Activated CD8-positive, alpha-beta memory T cell treated with anti-CD3 and anti-CD28 coated beads for 4 hours (primary cell): ENCODE measurements at places on chromosomes 7 and 10.

- no peak for DNase-seq
Observed at GRCh38 chr10:115857856-115858255, 415.1 kb downstream of the GFRA1 start.

DNA sequence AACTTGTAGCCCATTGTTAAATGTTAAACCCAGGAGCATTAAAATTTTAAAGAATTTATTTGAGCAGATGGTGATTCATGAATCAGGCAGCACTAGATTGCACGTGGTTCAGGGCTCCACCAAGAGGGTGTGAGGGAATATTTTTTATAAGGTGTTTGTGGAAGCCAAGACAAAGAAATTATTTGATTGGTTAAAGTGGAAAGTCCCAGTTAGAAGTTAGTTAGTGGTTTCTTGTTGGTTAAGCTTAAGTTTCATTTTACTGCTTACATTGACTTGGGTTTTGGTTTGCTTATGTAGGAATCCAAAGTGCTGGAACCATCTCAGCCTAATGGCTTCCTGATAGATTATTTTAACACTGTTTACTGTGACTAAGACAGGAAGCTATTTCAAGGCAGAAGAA is 906.2 kb downstream of the LRMDA start:
- DNase-seq: no peak

- DNase-seq: no peak
Observed at GRCh38 chr10:106566873-106567272, 597.6 kb downstream of the SORCS1 start.

- no peak for DNase-seq
Observed at GRCh38 chr10:130994845-130995244, 316.7 kb downstream of the TCERG1L start.

- DNase-seq: no peak
Observed at GRCh38 chr7:81014266-81014665, 95.4 kb upstream of the SEMA3C start.

DNA sequence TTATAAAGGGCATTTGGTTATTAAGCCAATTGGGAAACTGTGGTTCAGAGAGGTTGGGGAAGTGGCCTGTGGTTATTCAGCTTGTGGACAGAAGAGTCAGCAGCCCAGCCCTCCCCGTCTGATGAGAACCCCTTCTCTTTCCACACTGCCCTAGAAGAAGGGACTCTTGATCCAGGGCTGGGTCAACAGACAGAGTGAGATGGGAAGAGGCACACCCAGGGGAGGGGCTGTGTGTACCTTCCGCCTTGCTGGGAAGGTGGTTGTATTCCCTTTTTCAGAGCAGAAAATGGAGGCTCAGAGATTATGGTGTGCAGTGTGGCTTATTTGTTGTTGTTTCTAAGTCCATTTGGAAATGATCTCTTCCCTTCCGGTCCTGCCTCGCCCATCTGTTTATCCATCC is 103.4 kb downstream of the GRK5 start:
- DNase-seq: no peak

GRCh38 chr10:125003146-125003900 is 61.4 kb downstream of the ZRANB1 start:
- no peak for DNase-seq

GRCh38 chr10:121595351-121595805 is 2.9 kb downstream of the FGFR2 start:
- no peak for DNase-seq

DNA sequence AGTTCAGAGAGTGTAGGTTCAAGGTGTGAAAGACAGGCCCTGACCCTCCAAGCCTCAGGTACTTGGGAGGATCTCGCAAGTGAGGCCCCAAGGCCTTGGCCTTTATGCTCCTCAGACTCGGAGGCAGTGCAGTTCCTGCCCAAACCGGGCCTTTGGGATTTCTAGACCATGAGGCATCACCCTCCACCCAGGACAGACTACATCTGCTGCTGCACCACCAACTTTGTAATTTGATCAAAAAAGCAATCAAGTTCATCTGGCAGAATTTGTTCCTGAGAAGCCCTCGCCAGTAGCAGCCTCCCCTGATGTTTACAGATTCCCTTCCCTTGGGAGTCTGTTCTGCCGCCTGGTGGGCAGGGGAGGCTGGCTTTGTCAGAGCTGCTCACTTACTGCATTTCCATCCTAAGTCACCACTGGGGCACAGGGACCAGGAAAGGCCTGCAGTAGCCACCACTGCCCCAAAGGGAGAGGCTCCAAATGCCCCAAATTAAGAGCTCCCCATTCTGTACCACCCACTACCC is 2.1 kb downstream of the CAMK2G start:
- no peak for DNase-seq

- no peak for DNase-seq
Observed at GRCh38 chr10:71179382-71179781, 33.0 kb upstream of the UNC5B start.

DNA sequence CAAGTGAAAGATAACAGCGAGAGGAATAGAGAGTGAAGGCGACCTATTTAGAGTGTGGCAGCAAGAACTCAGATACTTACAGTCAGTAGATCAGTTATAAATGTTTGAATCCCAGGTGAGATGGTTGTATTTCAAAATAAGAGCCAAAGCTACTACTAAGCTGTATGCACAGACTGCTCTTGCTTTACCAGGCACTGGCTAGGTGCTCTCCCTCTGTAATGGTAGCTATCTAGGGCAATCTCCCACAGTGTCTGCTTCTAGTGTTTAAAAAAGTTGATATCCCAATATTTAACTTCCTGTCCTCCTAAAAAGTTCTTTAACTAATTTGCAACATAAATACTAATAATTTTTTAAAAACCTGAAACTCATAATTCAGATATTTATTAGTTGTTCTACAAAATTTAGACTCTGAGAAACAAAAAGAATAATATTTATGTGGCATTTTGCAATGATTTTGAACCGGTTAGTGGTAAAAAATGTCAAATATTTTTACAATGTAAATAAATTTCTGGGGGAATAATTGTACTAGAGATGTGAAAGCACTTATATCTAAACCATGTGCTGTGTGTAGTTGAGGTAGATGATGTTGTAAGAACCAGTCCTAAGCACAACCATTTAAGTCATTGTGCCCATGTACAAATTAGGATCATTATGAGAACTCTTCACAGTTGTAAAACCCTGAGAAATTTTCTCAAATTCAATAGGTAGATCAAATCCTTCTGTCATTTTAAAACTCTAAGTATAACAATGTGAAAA is 349.3 kb upstream of the SEMA3D start:
- no peak for DNase-seq

GRCh38 chr10:130921911-130922440 is 389.5 kb downstream of the TCERG1L start:
- no peak for DNase-seq

GRCh38 chr7:53397911-53398310 is 362.5 kb downstream of the POM121L12 start:
- DNase-seq: no peak

DNA sequence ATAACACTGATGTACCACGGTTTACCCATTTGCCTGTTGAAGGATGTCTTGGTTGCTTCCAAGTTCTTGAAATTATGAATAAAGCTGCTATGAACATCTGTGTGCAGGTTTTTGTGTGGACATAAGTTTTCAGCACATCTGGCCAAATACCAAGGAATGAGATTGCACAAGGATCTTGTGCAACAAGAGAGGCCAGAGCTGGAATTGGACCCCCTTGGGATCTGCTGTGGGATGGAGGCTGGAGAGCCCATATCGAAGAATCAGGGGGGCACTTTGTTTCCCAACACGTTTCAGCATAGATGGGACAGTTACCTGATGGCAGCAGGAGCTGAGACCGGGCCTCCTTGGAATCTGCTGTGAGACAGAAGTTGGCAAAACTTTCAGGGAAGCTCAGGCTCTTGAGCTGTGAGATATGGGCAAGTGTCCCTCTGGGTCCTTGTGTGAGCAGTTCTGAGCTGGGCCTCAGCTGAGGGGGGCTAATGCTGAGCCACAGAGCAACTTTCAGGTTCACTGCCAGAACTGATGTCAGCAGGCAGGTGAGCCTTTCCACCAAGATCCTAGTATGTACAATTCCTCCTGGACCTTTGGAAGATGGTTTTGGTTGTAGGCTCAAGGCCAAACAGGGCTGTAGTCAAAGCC is 115.2 kb upstream of the RAB18 start:
- no peak for DNase-seq

DNA sequence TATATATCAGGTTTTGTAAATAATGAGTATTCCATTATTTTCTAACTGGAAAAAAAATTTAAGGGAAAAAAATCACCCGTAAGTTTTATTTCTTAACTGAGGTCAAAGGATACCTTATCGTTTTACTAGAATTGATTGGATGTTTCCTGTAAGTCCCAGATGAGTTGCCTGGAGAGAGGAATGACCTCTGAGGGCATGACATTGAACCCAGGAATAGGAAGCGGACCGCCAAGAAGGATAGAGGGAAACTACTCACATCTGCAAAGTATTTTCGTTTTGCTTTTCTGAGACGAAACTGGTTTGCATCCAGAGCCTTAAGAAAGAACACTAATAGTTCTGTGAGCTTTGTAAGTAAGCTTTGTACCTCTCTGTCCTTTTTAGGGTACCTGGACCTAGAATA is 17.4 kb downstream of the RABGEF1 start:
- no peak for DNase-seq

DNA sequence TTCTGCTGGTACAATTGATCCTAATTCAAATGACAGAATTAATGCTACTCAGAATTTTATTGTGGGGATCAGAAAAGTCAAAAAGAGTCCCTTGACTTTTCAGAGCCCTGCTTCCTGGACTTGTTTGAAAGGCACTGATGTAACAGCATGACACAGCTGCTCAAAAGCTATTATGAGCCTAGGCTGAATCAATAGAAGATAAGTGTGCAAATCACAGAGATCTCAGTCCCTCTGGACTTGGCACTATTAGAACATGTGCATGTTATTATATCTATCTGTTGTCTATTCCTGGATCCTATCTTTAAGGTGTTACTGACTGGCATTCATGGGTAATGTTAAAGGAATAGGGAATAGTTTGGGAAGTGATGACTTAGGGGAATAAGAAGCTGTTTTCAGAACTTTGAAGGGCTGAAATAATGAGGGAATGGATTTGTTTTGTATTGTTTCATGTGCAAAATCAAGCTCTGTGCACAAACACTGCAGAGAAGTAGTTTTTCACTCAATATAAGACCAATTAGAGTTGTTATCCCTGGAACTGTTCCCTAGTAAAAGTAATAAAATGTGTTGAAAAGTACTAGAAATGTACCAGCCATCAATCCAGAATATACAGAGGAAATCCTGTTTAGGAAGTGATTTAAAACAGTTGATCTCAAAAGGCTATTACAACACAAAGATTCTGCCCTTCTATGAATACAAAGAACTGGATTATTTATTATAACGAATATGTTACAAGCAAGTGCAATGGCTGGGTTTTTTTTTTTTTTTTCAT is 814.9 kb upstream of the C7orf33 start:
- no peak for DNase-seq

DNA sequence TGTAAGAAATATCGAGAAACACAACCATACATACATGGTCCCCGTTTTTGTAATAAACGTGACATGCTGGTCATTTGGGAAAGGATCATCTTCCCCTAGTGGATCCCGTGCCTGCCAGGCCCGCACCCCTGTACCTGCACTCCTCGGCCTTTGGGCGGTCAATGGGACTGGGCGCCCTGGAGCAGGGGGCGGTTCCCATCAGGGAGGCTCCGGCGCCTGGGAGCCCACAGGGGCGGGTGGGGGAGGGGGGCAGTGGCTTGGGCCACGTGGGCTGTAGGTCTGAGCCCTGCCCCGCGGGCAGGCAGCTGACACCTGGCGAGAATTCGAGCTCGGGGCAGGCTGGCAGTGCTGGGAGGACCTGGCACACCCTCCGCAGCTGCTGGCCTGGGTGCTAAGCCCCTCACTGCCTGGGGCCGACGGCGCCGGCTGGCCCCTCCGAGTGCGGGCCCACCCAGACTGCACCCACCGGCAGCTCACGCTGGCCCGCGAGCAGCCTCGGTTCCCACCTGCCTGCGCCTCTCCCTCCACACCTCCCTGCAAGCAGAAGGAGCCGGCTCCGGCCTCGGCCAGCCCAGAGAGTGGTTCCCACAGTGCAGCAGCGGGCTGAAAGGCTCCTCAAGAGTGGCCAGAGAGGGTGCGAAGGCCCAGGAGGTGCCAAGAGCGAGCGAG is 361.6 kb upstream of the GRM3 start:
- no peak for DNase-seq

GRCh38 chr7:133358708-133359107 is 105.8 kb downstream of the EXOC4 start:
- DNase-seq: no peak

DNA sequence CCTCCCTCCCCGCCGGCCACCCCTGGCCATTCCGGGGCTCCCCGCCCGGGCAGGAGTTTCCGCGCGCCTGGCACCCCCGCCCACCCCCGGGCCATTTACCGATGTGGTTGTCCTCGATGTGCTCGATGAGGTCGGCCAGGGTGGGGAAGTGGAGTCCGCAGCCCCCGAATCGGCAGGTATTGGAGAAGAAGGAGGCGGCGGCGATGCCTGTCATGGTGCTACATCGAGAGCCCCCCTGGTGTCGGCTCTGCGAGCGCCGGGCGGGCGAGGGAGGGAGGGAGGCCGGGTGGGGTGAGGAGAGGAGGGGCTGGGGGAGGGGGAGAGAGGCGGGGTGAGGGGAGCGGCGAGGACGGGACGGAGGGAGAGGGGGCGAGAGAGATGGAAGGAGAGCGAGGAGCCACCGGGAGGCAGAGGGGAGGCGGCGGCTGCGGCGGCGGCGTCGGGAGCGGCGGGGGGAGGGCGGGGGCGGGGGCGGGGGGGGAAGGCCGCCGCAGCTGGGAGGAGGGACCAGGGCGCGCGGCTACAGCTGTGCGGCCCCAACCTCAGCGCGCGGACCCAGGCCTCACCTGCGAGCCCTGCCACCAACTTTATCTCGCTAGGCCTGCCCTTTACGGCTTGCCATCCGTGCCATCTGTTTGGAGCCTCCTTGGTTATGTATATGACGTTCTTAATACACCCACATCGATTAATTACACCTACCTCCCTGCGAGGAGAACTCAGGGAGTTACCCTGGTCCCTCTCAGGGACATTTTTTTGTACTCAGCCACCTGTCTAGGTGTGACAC is at the start of gene JAZF1:
JAZF1 (minus strand) TSS at position 432 of the 784 bp plus-strand sequence.
- peak; percentile 50 for DNase-seq

GRCh38 chr10:53786236-53786900 is 1013.8 kb upstream of the MBL2 start:
- DNase-seq: no peak

GRCh38 chr10:109899356-109900331 is 23.7 kb downstream of the XPNPEP1 start:
- no peak for DNase-seq

DNA sequence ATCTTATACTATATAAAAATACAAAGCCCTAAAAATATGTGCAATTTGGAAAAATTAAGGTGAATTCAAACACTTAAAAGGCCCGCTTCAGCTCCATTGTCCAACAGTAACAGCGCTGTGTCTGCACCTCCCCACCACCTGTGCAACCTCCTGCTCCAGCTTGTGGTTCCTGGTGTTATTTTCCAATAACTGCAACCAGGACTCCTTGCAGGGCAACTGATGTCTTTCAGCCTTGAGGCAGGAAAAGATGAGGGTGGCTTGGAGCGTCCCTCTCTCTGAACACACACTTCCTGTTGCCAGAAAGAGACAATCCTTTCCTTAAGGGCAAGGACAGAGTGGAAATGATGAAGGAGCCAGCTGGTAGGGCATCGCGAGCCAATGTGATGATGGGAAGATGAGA is 336.0 kb downstream of the GLRX3 start:
- DNase-seq: no peak
